Effector CD8-positive, alpha-beta T cell (primary cell): ENCODE measurements at places on chromosomes 3 and 15.
A peak's percentile ranks its signal among the peaks of the same experiment; 100 is the strongest.

- DNase-seq: no peak
These were observed 20.9 kb downstream of the ACAD11 start for GRCh38 chr3:132638706-132639105.

GRCh38 chr3:50166620-50167019, 11.5 kb downstream of the SEMA3F start:
- no peak for DNase-seq

DNA sequence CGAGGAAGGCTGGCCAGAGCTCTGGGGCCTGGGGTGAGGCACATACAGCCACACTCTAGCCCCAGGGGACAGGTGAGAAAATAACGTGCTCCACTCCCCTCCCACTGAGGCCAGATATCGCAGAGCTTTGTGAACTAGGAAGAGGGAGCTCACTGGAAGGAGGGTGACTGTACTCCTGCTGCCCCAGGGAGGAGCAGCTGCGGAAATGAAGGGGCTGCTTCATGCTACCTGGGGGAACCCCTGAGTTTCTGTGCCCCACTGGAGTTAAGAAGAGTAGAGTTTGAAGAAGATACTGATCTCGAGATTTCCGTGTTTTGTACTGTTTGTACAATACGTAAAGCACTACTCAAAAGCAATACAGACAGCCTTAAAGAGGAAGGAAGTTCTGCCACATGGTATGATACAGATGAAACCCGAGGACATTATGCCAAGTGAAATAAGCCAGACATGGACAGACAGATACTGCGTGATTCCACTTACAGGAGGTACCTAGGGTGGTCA, 44.6 kb downstream of the CMTM6 start:
- peak; percentile 59 for DNase-seq

- DNase-seq: no peak
These were observed 286.5 kb upstream of the RBMS3 start for GRCh38 chr3:28994161-28994905.

DNA sequence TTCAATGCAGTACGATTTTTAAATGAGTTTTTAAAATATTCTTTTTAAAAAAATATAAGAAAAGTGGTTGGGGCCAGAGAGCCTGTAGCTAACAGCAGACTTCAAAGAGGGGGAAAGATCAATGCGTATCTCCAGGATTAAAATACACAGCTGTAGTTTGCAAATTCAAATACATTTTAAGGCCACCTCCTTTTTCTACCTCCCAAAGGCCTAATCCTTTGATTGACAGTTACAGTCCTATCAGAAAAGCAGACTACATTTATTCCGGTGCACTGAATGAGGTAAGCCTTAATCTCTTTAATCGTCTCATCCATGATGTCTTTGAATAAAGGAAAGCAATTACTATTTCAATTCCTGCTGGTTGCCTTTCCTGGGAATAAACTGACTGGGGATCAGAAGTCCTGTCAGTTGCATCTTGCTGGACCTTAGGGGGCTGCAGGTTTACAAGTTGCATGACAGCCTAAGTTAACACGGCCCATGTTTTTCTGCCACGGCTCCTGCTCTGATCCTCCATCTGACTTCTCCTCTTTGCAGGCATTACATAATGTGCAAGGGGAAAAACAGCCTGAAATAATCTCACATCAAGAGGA, 51.7 kb downstream of the CADPS start:
- no peak for DNase-seq

GRCh38 chr15:79989183-79989582, 18.2 kb upstream of the BCL2A1 start:
- no peak for DNase-seq

GRCh38 chr3:180870008-180870699, 42.3 kb upstream of the FXR1 start:
- DNase-seq: no peak

GRCh38 chr3:115385774-115386730, 237.3 kb upstream of the GAP43 start:
- DNase-seq: no peak

DNA sequence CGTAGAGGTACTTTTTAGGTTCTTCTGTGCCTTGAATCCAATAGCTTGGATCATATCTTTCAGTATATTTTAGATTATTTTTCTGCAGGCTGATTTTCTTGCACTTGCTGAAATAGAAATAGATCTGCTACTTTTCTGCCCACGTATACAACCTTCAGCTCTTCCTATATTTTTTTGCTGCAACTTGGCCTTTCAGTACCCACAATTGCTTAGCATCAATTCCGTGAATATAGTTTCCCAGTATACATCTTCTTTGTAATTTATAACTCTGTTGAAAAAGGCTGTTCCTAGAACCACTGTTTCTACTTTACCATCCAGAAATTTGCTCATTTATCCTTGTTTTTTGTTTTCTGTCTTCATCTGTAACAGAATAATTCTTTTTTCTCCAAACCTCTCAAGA, 36.2 kb downstream of the GTF2E1 start:
- no peak for DNase-seq

- DNase-seq: no peak
These were observed 231.2 kb downstream of the CACNA2D3 start for GRCh38 chr3:54353546-54353945.

DNA sequence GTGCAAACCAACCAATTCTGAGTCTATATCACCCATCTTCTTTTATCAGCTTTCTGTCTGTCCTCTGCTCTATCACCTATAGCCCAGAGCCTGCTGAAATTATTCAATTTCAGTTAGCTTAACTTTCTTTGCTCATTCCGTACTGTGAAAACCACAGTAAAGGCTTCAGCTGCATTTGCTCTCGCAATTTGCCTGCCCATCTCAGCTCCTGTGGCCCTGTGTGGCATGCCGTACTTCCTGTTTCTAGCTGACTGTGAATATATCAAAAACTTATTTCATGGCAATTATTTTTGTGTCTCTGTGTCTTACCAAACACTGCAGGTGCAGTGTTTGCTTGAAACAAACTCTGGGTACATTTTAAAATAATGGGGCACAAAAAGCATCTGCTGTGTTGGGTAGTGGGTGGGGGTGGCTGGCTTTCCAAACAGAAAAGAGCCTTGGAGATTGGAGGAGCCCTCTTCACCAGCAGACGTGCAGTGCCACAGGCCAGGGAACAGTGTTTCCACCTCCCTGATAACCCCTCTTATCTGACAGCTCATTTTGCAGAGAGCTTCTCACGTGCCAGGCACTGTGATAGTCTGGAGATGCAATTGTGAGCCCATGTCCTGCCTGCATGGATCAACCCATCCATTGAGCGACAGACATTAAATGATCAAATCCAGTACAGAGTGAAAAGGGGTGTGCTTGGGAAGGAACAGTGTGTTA, 45.2 kb downstream of the GASK1A start:
- peak; percentile 16 for DNase-seq

DNA sequence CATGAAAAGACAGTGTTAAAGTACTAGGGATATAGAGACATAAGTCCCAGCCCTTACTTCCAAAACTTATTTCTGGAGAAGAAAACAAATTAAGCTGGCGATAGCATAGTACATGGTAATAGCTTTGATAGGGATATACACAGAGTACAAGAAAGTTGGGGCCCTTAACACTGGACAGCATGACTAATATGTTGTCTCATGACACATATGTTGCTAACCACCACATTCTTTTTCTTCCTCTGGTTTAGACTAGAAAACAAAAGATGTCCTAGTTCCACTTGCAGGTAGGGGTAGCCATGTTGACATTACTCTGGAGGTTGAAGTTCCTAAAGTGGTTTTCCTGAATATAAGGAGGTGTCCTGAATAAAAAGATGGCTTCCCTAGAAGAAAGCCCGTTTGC, 75.3 kb downstream of the RFX7 start:
- no peak for DNase-seq

GRCh38 chr15:78065973-78066946, 11.3 kb downstream of the TBC1D2B start:
- DNase-seq: no peak

GRCh38 chr3:29441422-29441821, 160.6 kb downstream of the RBMS3 start:
- no peak for DNase-seq

- DNase-seq: no peak
These were observed 256.6 kb upstream of the PROK2 start for GRCh38 chr3:72041511-72041910.

DNA sequence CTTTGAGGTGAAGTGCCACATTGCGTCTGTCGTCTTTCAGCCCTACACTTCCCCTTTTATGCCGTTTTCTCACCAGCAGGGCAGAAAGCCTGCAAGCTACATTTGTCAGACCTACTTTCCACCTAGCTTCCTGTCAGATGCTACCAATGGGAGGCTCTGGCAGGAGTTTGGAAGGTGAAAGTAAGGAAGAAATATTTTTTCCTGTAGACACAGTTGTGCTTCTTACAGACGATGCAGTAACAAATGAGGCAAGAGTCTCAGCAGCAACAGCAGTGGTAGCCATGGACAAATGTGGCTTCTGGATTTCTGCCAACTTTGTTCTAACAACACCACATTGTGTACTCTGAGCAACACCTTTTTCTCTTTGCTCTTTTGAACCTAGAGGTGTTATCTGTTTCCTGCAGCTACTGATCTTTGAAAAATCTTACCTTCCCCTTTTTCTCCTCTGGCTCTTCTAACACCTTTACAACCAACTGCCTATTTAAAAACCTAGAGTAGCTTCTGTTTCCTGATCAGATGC, 70.6 kb upstream of the STT3B start:
- DNase-seq: peak; percentile 6

- no peak for DNase-seq
These were observed 25.3 kb downstream of the LPP start for GRCh38 chr3:188179006-188179966.

GRCh38 chr3:138434875-138435772, 708 bp downstream of the ESYT3 start:
- DNase-seq: no peak

DNA sequence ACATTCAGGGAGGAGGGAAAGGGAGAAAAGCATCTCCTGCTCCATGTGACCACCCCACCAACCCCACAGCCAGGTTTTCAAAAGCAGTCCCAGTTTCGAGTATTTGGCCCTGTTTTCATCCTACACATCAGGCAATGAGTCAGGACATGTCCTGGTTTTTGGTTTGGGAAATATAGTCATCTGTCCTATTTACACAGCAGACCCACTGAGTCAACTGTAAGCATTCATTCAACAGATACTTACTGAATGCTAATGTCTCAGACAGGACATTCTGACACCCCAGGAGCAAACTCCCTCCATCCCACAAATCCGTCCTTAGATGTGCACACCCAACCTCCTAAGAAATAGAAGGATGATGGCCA, 32.9 kb downstream of the IGDCC3 start:
- no peak for DNase-seq
